NCI-H2029 (cell line): ENCODE measurements at places on chromosomes 13 and 19.

- DNase-seq: no peak
Measured at GRCh38 chr13:101916775-101917474, 464.4 kb downstream of the ITGBL1 start.

DNA sequence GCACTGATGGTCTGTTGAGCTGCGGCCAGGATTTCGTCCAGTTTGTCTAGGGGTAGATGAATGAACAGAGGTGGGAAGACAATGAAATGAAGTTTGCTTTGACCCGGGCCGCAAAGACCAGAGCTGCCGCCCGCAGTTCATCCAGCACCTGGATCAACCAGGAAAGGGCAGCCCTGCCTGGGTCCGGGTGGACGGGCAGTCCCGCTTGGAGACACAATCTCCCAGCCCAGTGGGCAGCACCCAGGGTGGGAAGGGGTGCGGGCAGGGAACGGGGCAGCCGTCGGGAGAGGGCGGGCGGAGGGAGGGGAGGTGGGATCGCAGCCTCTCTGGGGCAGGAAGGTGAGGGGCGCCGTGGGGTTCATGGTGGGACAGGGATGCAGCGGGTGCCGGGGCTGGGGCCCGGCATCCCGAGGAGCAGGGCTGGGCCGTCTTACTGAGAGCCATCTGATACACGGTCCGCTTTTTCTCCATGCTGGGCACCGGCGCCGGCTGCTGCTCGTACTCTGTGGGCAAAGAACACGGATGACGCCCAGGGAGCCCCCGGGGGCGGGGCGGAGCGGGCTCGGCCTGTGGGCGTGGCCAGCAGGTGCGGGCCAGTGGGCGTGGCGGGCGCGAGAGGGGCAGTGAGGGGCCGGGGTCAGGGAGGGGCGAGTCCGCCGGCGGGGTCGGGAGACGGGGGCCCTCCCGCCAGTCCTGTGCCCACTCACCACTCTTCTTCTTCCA lies 33.1 kb downstream of the SHANK1 start:
- DNase-seq: no peak

GRCh38 chr13:25678398-25678797 lies 306.6 kb downstream of the ATP8A2 start:
- DNase-seq: no peak

DNA sequence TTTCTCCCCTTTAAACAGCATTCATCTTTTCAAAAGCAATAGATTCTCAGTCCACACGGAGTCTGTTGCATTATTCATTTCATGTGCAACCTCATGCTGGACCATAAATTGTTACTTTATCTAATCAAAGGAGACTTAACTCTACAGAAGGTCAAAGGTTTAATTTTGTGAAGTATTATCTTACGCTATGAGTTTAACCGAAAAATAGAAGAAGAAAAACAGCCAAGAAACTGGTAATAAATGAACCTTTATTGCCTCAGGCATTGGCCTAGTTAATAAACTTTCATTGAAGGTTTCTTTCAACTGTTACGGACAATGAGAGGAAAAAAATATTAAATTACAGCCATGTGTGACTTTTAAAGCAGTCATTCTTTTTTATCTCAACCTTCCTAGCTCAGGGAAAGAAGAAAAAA lies 223.6 kb downstream of the DACH1 start:
- DNase-seq: no peak

DNA sequence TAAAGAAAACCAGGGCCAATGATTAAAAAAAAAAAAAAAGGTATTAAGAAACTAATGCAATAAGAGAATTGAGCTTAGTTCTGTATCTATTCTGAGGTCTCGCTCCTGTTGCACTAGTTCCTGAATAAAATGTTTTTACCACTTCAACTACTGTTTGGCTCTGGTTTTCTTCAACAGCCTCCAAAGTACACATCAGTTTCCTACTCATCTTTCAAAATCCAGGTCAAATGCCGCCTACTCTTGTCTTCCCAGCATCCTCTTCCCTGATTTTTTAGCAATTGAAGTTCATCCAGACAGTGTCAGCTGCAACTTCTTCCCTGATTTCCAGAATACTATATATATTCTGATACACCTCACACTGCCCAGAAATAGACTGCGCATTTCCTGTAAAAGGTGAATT lies 1.4 kb upstream of the RCBTB1 start:
- DNase-seq: no peak

- DNase-seq: no peak
Measured at GRCh38 chr19:2164020-2164998, 576 bp downstream of the DOT1L start.

GRCh38 chr13:64718116-64718515 lies 2512.0 kb downstream of the PCDH9 start:
- DNase-seq: no peak

DNA sequence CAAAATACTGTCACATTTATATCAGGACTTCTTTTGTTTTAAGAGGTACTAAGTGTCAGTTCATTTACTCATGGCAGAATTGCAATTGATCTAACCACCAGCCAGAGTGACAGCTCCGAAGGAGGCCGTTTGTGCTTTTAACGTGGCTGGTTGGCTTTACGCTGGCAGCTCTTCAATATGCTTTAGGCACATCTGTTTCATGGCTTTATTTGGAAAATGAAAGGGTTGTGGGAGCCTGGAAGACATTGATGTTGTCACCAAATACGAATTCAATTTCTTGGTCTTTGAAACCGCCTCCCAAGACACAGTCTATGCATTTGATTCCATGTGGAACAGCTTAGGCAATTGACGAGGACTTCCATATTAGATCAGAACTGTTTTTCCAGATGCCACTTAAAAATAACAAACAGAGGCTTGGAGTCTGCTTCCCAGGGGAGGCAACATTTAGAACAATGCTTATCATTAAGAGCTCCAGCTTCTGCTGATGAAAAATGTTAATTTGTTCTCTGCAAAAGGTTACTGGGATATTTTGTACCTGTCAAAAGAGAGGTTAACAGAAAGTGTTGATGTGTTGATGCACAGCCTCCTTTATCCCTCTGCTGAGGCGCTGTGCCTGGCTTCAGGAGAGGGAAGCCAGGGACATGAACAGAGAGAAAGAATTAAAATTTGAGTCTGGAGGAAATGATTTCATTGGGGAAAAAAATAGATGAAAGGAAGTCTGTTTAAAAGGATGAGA lies 64.0 kb upstream of the TNFRSF19 start:
- no peak for DNase-seq
